ENCODE measurements at places on chromosomes 5 and 9.

DNA sequence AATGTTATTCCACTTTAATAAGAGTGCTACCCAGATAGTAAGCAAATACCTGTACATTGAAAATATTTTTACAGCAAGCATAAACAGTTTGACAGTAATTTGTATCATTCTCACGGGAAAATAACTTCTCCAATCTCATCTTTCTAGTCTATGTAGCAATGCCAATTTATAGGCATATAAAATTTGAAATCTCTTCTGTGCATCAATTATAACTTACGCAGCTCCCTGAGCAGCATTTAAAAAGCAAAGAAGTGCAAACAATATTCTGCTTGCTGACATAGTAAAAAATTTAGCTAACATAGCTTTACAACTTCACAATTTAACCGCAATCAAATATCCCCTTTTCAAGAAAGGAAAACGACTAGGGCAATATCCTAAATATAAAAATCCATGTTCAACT lies 257.3 kb downstream of the FBXL17 start:
- DNase-seq: no peak

DNA sequence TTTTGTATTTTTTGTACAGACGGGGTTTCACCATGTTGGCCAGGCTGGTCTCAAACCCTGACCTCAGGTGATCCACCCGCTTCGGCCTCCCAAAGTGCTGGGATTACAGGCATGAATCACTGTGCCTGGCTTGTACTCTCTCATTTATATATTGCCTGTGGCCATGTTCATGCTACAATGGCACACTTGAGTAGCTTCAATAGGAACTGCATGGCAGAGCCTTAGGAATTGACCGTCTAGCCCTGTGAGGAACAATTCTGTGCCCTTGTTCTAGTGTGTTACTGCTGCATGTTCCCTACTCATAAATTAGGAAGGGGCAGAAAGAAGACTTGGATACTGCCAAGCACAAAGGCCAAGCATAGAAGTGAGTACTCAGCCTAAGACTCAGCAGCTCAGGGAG lies 104.2 kb downstream of the LIFR start:
- DNase-seq: no peak

- no peak for DNase-seq
Measured at GRCh38 chr9:101269591-101270283, 115.1 kb downstream of the BAAT start.

GRCh38 chr5:150272531-150272930 lies 17.0 kb downstream of the CAMK2A start:
- DNase-seq: no peak

- DNase-seq: peak; percentile 61
Measured at GRCh38 chr5:170151097-170151831, 45.6 kb downstream of the FOXI1 start.

DNA sequence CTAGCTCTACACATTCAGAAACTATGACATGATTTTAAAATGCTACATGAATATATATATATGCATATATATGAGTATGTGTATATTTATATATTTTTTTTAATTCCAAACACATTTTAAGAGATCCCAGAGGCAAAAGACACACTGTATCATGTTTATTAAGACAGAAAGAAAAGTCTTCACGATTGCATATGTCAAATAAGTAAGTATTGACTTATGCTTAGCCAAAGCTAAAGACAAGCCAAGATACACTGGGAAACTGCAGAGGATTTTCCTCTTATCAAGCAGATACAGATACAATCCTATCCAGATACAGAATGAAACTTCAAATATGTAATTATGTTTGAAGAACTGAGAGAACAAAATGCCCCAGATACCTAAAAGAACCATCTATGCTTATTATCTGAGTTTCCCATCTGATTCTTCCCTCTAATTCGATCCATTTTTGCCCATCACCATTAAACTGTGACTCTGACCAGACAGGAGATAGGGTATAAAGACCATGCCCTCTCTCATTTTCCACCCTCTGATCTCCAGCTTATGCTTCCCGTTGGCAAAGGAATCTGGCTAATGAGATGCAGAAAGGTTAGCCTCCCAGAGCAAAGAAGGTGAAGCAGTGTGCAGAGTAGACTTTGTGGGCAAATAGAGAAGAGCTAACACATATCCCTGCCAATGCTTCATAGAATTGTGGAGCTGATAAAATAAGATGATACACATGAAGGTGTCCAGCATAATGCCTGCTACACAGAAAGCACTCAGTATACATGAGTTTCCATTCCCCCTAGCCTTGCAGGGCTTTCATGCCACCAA lies 131.0 kb upstream of the TARS1 start:
- DNase-seq: no peak

GRCh38 chr5:95641741-95642220 lies 4.8 kb upstream of the RFESD start:
- DNase-seq: no peak

DNA sequence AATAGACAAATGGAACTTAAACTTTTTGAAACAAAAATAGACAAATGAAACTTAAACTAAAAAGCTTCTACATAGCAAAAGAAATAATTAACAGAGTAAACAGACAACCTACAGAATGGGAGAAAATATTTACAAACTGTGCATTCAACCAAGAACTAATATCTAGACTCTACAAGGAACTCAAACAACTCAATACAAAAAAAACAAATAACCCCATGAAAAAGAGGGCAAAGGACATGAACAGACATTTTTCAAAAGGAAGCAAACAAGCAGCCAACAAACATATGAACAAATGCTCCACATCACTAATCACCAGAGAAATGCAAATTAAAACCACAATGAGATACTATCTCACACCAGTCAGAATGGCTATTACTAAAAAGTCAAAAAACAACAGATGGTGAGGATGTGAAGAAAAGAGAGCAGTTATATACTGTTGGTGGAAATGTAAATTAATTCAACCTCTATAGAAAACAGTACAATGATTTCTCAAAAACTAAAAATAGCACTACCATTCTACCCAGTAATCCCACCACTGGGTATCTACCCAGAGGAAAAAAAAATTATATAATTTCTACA lies 170.8 kb upstream of the RGMB start:
- DNase-seq: no peak

DNA sequence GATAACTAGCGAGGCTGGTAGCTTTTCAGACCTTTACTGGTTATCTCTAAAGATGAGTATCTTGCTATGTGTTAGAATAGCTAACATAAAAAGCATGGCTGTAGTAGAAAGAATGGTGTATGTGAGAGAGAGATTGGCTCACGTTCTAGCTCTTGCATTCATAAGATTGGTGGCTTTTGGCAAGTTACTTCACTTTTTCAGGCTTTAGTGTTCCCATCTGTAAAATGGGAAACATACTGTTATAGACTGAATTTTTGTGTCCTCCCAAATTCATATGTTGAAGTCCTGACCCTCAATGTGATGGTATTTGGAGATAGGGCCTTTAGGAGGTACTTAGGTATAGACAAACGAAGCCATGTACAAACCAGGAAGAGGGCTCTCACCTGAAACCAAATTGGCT lies 302.4 kb upstream of the KLF4 start:
- no peak for DNase-seq

GRCh38 chr9:16970321-16970720 lies 99.9 kb upstream of the BNC2 start:
- DNase-seq: peak; percentile 74

GRCh38 chr5:87243161-87243844 lies 24.4 kb upstream of the RASA1 start:
- DNase-seq: peak; percentile 47

- DNase-seq: peak; percentile 74
Measured at GRCh38 chr5:54703133-54703532, 185.6 kb downstream of the SNX18 start.

All from AG09309 (cell line).